Anterior cingulate cortex (tissue), 58 donors: ENCODE measurements at places on chromosomes 1 and 21.

DNA sequence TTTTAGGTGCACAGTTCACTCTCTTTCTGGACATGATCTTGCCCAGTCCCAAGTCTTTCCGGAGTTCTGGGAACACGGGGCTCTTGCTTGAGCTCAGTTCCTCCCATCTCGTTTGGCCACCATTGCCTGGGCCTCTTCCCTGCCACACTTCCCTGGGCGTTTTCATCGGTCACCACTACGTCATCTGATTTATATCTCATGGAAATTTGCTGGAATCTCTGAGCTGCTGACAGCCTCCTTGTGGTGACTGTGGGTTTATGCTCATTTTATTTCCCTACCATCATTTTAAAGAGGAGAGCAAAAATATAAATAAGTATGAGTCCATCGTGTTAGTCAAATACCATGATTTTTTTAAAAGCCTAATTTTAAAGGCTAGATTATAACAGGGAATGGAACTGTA, 449.1 kb upstream of the KAZN start:
- no peak for DNase-seq

DNA sequence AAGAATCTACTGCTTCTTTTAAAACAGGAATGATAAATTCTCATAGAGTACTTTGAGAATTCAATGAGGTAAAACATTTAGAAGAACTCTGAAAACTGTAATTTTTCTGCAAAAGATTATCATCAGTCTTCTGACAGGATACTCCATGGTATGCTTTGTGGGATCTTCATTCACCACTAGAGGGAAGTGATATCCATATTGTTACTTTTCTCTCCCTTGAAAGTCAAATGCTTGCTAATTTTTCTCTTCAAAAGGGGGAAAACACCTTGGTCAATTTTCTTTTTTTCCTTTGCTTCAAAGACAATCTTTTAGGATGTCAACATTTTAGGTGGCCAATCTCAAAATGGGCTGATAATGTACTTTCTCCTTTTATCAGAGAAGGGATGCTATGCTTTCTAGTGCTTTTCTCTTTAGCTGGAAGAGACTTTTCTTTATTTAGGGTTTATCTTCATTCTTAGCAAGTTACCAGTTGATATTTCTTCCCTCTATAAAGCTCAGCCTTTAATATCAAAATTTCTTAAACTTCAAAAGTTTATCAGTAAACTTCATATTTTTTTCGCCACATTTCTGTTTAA, 95.5 kb downstream of the NEGR1 start:
- DNase-seq: no peak

- DNase-seq: no peak
Measured at GRCh38 chr21:45547545-45547900, 5.3 kb upstream of the SLC19A1 start.

DNA sequence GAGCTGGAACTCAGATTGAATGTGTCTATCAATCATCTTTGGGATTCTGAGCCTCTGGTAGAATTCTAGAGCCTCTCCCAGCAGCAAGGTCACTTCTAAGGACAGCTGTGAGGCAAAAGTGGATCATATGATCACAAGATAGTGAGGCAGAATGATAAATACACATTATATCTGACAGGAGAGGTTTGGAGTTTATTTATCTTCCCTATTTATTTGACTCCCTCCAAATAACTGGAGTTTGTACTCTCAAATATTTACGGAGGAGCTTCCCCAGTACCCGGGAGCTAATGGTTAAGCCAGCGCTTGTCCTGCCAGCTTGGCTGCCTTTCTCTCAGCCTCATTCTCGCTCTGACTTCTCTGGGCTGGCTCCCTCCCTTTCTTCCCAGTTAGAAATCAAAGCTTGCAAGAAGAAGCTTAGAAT, 2.3 kb downstream of the HMGCS2 start:
- no peak for DNase-seq

- DNase-seq: no peak
Measured at GRCh38 chr1:41872074-41872473, 46.6 kb downstream of the HIVEP3 start.

DNA sequence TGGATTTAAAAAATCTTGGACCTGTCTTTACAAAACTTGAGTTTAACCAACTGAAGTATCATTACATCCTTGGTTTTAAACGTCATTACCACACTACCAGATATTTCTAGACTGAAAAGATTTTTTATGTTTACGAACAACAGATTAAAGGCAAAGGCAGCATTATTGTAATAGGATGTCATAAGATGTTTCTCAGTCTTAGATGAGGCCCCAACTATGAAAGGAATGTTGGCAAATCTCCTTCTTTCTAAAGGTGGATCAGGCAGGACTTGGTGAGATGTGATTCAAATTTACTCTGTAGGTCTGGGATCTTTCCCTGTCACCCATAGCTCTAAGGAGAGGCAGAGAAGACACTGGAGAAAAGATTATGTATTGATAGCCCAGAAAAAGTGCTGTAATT, 417.9 kb downstream of the PTBP2 start:
- DNase-seq: no peak

- no peak for DNase-seq
Measured at GRCh38 chr1:183180634-183181056, 5.4 kb upstream of the LAMC2 start.

GRCh38 chr1:214547747-214548146, 3.7 kb downstream of the PTPN14 start:
- DNase-seq: no peak

DNA sequence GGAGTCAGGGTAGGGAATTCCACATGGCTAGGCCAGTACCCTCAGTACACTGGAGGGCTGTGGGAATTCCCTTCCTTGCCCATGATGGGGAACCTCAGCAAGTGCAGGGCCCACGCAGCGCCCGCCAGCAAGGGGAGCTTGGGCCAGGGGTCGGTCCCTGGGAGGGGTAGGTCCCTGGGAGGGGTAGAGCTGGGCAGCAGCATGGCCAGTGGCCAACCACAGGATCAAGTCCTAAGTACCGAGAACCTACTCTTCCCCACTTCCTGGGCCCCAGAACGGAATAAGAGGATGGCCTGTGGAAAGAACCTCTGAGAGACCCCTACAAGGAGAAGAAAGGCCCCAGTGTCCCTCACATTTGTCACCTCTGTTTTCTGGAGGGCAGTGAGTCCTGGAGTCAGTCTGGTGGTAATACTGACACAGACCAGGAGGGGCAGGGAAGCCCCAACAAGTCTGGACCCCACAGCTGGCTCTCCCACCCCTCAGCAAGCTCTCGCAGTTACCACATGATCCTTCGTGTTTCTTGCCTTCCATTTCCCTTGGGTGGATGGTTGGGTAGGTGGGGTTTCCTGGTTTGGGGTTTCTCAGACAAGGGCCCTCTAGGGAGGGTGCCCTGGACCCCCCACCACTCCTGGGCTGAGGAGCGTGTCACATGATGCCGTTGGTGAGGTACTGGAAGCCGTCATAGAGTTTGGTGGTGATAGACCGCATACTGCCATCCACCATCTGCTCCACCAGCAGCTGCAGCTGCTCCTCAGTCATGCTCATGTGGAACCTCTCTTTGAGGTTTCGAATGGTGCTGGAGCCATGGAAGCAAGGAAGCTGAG, 10.3 kb downstream of the ZNF687 start:
- no peak for DNase-seq

- DNase-seq: no peak
Measured at GRCh38 chr1:207603777-207604176, 41.2 kb upstream of the CR1L start.

DNA sequence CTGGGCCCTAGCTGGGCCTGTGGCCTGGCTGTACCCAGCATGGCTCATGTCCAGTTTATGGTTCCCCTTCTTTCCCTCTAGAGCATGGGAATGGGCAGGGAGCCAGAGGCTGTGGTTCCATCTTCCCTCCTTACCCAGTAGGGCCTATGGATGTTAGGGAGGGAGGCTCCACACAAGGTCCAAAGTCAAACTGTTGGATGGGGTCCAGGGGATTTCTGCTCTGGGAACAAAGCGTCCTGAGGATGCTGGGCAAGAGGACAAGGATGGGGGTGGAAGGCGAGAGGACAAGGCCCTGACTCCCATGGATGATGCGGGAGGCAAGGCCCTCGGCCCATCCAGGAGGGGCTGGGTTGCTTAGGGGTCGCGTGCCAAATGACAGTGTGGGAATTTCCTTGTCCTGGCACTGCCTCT, 17.3 kb downstream of the CSF1 start:
- peak; percentile 43 for DNase-seq

DNA sequence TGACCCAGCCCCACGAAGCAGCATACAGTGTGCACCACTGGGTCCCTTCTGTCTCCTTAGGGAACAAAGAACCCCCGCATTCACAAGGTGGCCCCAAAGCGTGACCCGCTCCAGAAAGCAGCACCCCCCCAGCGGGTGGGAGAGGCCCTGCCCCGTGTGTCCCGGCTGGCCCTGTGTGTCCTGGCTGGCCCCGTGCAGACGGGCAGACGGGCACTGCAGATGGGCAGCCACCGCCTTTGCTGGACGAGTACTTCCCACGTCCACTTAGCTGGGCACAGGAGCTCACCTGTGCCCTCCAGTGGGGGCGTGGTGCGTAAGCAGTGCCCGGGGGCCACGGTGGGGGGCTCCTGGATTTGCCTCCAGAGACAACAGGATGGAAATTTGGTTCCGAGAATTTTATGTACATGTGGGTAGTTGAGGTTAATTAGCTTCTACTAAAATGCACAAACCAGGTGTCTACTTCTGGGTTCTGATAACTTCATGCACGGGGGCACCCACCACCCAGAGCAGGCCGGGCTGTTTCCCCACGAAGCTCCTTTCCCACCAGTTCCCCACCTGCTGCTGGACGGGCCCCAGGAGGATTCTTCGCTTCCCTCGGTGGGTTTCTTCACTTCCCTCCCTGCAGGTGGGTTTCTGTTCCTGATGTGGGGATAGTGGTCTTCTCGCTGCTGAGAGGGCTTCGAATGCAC, 33.2 kb upstream of the SLC19A1 start:
- DNase-seq: no peak

DNA sequence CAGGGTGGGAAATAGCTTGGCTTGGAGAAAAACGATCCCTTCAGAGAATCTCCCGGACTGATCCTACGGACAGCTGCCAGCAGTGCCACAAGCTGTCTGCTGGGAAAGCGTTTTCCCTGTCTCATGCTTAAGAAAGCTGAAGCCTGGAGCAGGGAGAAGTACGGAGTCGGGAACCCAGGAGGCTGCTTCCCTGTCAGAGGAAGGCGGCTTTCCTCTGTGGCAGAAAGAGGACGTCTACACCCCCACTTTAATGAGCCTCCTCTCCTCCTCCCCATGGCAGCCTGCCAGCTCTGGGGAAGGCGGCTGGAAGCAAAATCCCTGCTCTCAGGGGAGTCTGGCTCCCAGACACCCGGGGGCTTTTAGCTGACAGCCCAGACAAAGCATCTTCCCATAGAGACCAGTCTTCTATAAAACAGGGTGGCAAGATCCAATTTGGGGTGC, 7.3 kb downstream of the KIF21B start:
- peak; percentile 66 for DNase-seq

DNA sequence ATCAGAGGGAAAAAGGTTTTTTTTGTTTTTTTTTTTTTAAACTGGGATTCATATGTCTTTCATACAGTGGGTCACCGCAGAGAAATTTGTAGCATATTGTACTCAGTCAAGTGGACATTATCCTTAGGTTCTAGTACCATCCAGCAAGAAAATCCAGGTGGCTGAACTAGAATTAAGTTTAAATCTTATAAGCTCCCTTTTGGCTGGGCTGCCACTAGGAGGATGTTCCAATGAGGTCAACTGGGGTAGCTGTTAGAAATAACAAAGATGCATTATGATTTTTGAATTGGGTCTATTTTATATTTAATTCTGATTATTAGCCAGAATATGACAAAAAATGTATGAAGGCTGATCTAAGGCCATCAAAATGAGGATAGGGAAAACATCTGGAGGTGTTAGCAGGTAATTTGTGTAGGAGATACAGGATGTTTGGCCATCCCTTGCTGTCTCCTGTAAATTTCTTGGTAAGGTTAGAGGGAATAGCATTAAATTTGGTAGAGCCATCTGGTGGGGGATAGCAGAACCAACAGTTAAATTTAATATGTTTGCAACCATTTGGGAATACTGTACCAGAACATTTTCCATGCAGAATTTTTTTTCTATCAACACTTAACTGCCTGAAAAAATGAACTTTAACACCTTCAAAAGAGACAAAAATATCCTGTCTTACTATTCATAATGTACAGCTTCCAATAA, 568.5 kb upstream of the B3GALT2 start:
- DNase-seq: no peak

GRCh38 chr1:162549001-162549400, 12.5 kb upstream of the UAP1 start:
- DNase-seq: no peak

GRCh38 chr1:113325022-113325421, 65.3 kb upstream of the MAGI3 start:
- no peak for DNase-seq

- no peak for DNase-seq
Measured at GRCh38 chr1:63368131-63368530, 704 bp downstream of the ALG6 start.

DNA sequence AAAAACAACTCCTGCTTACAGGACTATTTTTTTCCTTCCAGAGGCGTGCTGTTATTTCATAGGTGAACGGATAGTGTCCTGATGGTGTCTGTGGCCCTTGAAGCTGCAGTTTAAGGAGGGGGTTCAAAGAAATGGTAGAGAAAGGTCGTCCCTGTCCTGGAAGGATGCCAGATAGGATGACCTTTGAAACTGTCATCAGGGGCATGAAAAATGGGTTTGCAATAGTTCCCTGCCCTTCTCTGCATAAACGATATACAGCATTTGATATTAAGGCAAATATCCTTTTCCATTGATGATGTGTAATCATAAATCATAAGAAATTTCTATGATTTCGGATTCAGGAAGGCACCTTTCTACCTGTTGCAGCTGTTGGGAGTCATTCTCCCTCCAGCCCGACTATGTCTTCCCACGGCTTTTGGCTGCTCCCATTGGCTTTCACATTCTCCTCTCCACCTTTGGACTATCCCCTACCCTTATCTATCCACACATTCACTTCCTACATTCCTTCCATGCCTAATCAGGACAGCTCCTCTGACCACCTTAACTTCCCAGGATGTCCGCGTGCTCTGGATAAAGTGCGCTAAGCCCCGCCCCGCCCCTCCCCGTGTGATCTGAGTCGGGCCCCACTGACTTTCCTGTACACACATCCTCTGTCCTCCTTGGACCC, 209.8 kb downstream of the DISC1 start:
- no peak for DNase-seq

GRCh38 chr1:12760256-12760795, 13.2 kb upstream of the PRAMEF12 start:
- no peak for DNase-seq

- DNase-seq: no peak
Measured at GRCh38 chr1:47623557-47623940, 185.7 kb downstream of the FOXD2 start.

DNA sequence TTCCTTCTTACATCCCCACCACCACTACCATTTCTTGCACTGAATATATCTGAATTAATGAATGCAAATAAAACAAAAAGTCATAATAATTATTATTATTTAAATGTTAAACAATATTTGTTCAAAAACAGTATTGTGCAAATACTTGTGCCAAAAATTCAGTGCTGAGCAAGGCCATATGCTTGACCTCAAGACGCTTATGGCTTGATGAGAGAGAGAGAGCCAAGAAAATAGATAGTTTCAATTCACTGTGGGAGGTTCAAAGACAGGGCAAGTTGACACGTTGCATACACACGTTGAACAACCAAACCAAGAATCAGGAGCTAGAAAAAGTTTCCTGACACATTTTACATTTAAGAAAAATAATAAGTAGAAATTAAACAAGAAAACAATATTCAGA, 1421.7 kb downstream of the KCNT2 start:
- no peak for DNase-seq
